Esophagus squamous epithelium (tissue), 5 donors: ENCODE measurements at places on chromosomes 16 and 17. TPM values are rescaled to one million over a fixed set of nuclear protein-coding genes. Genes with fewer than 3 reads are reported as not detected.

The NT5C gene
- total RNA-seq, result 81.7 TPM

The ADAD2 gene
- total RNA-seq, result not detected

The RPTOR gene
- 27.8 TPM for total RNA-seq

DNA sequence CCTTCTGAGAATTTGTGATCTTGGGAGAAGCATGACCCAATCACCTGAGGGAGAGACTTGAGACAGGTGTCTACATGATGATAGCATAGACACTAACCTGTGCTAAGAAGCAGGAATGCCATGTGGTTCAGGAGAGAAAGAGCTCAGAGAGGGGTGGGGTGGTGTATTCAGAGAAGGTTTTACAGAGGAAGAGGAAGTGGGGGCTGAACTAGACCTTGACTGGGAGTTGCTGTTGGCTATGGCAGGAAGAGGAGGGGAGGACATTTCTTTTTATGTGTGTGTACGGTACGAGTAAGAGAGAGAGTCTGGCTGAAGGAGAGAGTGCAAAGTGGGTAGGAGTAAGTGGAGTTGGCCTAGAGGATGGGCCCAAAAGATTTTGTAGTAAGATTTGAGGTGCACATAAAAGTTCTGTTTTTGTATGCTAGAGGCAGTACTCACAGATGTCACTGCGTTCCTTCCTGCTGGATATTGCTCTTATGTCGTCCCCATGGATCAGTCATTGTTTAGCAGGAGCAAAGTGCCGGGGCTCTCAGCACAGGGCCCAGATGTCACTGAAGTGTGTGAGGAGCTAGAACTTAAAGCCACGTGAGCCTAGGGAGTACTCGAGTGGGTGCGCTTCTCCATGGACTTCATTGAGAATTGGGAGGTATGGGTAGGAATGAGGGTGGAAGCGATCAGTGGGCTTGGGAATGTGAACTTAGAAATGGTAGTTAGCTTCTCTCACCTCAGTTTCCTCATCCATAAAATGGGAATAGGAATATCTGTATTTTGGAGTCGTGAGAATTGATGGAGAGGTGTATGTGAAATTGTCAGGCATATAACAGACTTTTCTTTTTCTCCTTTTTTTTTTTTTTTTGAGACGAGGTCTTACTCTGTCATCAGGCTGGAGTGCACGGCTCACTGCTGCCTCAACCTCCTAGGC is 22.1 kb downstream of the SLC7A6 start:
- no peak for DNase-seq
- peaks cover 11% of the 10 kb centered on the region for H3K36me3 ChIP-seq
- peak overlapping the region; percentile 73 for H3K27ac ChIP-seq
- no peak overlapping the region for H3K4me3 ChIP-seq
- no peaks in the 10 kb centered on the region for H3K27me3 ChIP-seq

GRCh38 chr17:81126281-81127132 is 38.8 kb upstream of the PVALEF start:
- DNase-seq, result no peak
- H3K4me1 ChIP-seq, result peaks cover 34% of the 10 kb centered on the region
- no peak overlapping the region for H3K27ac ChIP-seq
- peaks cover 67% of the 10 kb centered on the region for H3K27me3 ChIP-seq
